Effector CD4-positive, alpha-beta T cell (primary cell): ENCODE measurements at places on chromosomes 1 and 21.

- no peak for DNase-seq
Measured at GRCh38 chr1:23210963-23211362, 6.3 kb downstream of the HTR1D start.

DNA sequence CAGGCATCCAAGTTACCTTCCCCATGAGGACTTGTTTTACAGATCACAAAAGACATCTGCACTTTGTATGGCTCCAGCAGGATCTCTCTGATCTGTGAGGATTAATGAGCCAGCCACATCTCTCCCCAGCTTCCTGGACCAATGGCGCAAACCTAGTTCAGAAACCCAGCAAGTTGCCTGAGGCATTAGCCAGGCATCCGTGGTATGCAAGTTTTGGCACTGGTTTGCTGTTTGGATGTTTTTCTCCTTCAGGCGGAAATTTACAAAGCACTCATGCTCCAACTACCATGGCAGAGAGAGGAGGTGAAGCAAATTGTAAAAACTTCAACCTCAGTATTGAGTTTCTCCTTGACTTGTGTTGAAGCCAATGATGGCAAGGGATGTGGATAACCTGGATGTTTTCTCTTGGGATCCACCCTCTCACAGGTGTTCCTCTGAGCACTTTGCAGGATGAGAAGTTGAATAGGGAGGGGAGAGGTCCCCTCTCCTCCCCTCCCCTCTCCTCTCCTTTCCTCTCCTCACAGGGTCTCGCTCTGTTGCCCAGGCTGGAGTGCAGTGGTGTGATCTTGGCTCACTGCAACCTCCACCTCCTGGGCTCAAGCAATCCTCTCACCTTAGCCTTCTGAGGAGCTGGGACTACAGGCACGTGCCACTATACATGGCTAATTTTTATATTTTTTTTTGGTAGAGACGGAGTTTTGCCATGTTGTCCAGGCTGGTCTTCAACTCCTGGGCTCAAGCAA is 25.6 kb upstream of the ENO1 start:
- DNase-seq: no peak

DNA sequence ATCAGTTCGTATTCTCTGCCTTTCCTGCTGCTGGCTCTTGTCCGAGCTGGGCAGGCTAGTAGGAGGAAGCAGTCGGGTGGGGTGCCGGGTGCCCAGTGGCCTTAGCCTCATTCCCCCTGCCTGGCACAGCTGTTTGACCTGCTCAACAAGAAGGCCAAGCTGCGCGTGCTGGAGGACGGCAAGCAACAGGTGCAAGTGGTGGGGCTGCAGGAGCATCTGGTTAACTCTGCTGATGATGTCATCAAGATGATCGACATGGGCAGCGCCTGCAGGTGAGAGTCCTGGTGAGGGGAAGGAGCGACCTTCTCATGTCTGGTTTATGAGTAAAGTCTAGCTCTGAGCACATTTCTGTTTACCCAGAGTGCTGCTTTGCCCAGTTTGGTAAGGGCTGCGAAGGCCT is 16.3 kb upstream of the RPS8 start:
- no peak for DNase-seq

DNA sequence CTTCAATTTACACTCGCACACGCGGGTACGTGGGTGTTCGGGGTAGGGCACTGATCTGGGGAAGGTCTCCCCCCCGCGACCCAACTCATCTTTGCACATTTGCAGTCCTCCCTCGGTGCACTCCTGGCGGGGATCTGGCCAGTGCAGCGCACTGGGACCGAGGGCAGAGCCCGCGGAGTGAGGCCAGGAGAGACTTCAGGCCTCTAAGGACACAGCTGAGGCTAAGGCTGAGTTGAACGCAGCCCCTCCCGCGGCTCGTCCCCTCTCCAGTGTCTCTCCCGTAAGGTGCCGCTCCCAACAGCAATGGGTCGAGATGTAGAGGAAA is 936 bp upstream of the NCAM2 start:
- DNase-seq: no peak

DNA sequence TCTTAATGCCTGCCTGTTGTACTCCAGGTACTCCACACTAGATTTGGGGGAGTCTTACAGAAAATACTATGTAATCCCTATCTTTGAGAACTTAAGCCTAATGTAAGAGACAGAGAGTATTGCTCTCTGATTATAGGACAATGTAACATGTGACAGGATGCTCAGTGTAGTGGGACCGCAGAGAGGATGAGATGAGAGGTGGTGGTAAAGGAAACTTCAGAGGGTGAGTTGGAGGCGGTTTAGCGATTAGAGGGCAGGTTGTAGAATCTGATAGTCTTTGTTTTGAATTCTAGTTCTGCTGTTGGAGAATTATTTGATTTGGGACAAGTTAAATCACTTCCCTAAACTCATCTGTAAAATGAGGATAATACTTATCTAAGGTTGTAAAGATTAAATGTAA is 5.4 kb downstream of the SOAT1 start:
- DNase-seq: peak; percentile 23

DNA sequence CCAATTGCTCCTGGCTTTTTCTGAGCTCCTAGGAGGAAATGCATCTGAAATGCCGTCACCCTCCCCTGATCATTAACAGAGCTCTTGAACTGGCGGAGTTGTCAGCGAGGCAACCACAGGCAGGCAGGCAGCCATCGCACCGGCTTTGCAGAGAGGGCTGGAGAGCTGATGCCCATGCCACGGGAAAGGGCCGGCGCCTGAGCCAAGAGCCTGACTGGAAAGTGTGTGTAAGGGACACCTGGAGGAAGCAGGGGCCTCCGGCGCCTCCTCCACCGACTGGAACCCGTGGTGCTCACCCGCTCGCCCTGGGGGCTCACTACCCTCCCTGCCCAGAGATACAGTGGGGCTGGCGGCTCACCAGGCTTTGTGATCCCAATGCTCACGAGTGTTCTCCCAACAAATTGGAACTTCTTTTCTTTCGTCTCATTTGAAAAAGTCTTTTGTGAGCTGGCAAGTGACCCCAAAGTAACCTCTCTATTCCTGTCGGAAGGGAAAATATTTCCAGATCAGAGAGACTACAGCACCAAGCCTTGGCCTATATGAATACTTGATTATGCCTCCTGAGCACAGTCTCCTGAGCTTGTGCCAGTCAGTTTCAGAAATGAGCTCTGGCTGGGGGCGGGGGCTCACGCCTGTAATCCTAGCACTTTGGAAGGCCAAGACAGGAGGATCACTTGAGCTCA is 97.7 kb upstream of the SLC25A33 start:
- no peak for DNase-seq
